G401 (cell line): ENCODE measurements at places on chromosomes 5 and 9.

DNA sequence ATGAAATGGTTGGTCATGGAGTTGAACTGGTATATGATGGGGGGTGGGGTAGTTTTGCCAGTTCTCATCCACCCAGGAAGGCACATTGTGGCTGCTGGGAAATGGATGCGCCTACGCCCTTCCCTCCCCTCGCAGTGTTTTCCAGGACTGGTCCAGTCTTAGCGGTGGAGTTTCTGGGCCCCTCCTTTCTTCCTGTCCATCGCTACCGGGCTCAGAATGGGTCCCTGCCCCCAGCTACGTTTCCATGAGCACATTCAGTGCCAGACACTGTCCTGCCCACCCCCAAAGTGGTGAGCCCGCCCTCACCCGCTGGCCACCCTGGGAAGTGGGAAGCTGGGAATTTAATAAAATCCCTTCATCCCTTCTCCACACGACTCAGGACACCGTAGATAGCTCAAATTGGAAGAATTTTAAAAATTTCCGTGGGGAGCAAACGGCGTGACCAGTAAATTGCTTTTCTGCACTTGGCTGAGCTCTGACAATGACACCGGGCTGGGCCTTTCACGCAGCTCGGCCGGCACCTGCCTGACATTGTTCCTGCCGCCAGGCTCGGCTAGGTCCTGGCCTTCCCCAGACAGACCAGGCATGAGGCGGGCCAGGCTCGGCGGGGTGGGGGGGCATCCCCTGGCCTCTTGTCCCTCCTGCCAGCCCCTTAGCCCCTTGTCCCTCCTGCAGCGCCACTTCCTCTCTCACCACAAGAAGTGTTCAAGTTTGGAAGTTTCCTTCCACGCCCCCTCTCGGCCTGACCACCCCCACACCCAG is 3.6 kb downstream of the FGF18 start:
- no peak for DNase-seq

DNA sequence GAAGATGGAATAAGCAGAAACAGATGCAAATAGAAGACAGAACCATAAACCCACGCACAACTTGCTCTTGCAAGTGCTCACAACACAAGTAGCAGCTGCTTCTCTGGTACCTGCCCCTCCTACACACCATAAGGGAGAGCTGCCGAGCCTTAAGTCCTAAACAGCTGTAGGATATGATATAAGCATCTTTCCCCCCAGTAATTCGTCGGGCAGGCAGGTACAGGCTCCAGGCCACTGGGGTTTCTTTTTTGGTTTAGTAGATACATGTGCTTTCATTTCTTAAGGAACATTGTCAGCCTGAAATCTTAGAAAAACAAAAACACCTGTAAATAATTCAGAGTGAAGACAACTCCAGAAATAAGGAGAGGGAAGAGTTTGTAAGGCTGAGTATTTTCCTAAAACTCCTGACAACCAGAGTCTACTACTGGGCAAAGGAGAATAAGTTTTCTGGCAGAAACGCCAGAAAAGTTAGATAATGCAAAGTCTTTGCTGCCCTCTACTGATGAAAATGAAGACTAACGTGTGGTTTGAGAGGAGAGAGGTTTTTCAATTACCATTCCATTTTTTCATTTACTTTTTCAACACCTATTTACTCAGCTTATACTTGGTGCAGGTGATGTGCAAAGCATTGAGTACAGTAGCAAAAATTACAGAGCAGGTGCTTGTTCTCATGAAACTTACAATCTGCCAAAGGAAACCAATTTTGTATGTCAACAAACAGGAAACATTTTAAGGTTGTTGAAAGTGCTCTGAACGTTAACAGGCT is 20.1 kb upstream of the TCERG1 start:
- DNase-seq = peak; percentile 40

DNA sequence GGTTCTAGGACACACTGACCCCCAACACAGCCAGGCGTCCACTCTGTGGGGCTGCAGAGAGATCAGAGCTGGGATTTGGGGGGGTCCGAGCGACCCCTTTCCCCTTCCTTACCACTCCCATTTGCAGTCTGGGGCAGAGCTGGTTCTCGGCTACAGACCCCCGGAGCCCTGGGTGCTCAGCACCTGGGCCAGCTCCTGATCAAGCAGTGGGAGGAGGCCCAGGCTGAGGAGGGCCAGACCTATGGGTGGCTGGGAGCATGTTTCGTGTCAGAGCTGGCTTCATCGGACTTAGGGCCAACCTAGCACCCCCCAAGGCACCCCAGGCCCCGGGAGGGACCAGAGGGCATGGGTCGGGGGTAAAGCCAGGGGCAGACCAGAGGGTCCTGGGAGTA is 7.6 kb downstream of the GRIN1 start:
- no peak for DNase-seq

DNA sequence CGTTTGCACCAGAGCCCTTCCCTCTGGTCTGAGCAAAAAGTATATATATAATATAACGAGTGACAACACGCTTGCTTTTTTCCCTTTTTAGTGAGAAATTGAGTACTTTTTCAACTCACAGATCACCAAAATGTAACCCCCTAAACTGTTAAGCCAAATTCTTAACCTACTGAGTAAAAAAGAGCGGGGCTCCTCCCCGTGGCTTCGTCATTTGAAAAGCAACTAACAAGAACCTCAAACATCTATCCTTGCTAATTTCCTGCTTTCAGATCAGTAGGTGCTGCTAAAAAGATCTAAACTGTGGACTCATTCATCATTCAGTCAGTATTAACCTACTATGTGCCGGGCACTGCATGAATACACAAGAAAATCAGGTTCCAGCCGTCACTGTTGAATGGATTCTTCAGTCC is 1.0 kb upstream of the PTBP3 start:
- DNase-seq = peak; percentile 15

GRCh38 chr5:120260651-120261050 is 203.4 kb upstream of the PRR16 start:
- no peak for DNase-seq

GRCh38 chr5:15992918-15993317 is 186.7 kb downstream of the MARCHF11 start:
- no peak for DNase-seq

GRCh38 chr5:88727705-88728313 is 155.2 kb downstream of the MEF2C start:
- DNase-seq = peak; percentile 40

- DNase-seq = no peak
Observed at GRCh38 chr5:32020946-32021345, 153.2 kb downstream of the GOLPH3 start.

DNA sequence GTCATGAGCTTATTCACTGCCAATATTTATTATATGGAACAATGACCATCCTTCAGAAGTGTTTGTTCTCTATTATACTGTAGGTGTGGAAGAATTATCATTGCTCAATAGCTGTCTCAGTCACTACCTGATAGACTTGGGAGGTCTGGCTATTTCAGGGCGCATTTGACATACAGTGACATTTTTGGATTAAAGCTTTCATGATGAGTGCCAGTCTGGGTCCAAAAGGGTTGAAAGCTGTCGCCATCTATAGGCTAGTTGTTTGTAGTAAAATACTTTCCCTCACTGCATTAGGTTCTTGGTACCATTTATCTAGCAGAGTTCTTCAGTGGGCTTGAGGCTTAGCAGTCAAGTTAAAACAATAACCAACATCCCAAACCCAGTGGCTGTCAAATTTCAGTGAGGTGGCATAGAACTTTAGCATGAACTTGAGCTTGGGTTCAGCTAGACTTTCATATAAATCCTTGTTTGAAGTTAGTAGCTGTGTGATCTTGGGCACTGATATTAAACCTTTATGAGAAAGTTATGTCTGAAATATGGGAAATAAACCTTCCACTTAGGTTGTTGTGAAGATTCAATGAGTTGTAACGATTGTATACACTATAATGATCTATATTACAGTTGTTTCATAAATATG is 110.5 kb upstream of the CDKN2B start:
- peak; percentile 8 for DNase-seq

DNA sequence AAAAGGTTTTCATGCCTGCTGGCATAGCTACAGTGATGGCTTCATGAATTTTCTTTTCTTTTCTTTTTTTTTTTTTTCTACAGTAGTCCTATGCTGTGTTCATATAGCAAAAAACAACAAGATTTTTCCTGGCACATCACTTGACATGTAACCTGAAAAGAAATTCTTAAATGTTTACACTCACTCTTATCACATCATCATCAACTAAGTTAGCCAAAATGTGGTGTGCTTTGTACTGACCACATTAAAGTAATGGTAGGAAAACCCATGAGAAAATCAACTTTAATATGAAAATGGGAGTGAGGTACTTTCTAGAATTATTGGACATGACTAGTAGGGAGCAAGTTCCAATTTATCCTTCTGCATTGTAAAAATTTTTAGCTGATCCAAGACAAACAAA is 146.7 kb downstream of the SSBP2 start:
- no peak for DNase-seq

DNA sequence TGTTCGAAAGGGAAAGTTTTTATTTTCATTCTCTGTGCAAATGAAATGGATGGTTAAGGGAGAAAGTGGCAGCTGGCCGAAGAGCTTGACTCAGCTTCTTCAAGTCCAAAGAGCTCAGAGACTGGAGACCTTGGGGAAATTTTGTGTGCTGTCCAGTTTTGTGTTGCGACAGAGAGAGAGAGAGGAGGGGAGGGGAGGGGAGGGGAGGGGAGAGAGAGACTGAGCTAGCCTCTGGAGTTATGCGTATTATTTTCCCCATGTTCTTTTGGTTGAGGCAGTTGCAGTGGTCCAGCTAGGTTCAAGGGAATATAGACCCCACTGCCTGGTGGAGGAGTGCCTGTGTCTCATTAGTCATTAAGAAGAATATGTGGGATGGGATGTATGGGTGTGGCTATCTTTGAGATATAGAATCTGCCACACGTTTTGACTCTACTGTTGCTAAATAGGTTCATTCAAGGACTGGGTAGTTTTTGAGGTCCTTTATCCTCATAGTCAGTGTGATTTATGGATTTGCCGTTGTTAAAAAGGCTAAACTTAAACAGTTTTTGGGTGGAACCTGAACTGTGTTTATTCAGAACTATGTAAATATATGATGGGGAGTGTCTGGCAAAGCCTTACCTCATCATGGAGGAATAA is 69.7 kb downstream of the ARHGAP26 start:
- no peak for DNase-seq

DNA sequence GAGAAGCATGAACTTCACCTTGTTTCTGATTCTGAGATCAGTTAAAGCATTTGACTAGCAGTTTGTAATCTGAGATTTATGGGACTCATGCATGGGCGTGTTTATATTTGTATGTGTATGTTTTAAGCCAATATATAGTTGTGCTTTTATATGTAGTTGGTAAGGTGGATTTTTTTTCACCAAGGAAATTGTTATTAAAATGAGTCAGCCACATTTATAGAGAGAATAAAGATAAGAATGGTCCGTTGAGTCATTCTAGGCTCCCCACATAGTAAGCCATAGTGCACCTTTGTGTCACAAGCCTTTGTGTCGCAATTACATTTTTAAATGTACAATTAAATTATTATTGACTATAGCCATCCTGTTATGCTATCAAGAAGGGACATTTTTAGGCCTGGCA is 89.0 kb downstream of the NLN start:
- DNase-seq = no peak

- DNase-seq = peak; percentile 6
Observed at GRCh38 chr9:31030741-31031202, 1353.7 kb upstream of the ACO1 start.

DNA sequence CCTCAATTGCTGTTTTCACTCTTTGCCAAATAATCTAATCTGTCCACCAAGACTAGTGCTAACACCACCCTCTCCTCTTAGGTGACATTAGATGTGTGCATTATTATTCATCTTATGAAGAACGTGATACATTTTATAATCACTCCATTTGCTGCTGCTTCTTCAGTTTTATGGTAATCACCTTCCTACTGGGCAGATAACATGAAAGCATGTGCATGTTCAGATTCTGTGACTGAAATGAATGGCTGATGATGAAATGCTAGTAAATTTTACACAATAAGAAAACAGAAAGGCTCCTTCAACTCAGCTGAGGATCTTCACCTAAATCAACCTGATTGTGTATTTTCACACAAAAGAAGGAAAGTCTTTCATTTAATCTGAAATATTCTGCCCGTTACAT is 577.6 kb downstream of the CSNK1G3 start:
- no peak for DNase-seq

DNA sequence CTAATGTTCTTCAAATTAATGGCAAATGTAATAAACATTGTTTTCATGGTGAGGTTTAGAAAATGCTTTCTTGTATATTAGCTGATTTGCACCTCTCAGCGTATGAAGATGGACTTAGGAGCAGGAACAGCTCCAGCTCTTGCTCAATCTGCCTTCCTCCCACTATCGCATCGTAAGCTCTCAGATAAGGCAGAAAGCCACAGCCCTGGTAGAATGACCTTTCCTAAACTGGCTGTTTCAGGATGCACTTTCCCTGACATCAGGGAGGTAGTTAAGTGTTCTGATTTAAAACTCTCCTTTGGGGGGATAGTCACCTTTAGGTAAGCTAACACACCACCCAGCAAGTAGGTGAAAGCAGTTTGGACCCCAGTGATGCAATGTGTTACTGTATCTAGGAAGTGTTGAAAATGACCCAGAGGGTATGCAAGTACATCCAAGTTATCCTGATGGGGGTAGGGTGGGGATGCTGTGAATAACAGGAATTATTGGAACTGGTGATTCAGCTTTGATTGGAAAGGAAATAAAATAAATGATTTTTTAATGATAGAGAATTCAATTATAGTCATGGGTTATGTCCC is 72.3 kb downstream of the LMNB1 start:
- no peak for DNase-seq

GRCh38 chr5:148376198-148376597 is 7.6 kb upstream of the FBXO38 start:
- DNase-seq = no peak

GRCh38 chr5:66136053-66136452 is 8.0 kb upstream of the SREK1 start:
- no peak for DNase-seq

- DNase-seq = no peak
Observed at GRCh38 chr5:179554981-179555380, 4.6 kb downstream of the RUFY1 start.

GRCh38 chr9:112554516-112554915 is 67.9 kb downstream of the KIAA1958 start:
- DNase-seq = no peak

- DNase-seq = peak; percentile 99
Observed at GRCh38 chr9:34458013-34458958, at the start of the genes DNAI1 and FAM219A. TSS of gene DNAI1 (plus strand) at chr9:34458805. CDS start at chr9:34459006, 201 bp downstream. TSS of gene FAM219A (minus strand) at chr9:34458570. CDS start at chr9:34458263, 307 bp downstream.

- DNase-seq = no peak
Observed at GRCh38 chr5:42993516-42994245, 46.4 kb downstream of the ANXA2R start.

DNA sequence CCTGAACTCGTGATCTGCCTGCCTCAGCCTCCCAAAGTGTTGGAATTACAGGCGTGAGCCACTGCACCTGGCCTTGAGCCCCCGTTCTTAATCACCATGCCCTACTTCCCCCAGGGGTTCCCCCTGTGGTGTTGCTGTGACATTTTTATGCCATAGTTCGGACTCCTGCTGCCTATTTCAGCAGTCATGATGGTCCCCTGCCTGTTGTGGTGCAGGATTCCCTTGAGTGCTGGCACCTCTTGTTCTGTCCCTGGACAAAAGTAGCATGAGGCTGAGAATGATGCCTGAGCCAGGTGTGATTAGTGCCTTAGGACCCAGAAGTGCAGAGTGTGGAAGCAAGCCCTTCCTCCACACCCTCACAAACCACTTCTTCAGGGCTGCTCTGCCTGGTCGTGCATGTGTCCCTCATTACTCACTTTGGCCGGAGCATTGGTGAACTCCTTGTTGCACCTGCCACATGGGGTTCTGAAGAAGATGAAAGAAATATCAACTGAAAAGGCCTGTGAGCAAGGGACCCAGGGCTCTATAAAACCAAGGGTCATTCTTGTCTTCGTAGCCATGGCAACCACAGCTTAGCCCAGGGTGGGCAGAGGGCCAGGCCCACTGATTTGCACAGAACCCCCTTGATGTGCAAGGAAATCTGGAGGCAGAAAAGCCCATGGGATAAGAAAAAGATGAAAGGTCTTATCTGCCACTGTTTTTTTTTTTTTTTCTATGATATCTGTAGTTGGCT is 228.0 kb downstream of the NTRK2 start:
- no peak for DNase-seq
